ENCODE measurements at places on chromosomes 1 and 21.

GRCh38 chr1:214638459-214638807 is 35.4 kb downstream of the CENPF start:
- no peak for DNase-seq

- no peak for DNase-seq
These were observed 65.5 kb upstream of the PALMD start for GRCh38 chr1:99580451-99580850.

DNA sequence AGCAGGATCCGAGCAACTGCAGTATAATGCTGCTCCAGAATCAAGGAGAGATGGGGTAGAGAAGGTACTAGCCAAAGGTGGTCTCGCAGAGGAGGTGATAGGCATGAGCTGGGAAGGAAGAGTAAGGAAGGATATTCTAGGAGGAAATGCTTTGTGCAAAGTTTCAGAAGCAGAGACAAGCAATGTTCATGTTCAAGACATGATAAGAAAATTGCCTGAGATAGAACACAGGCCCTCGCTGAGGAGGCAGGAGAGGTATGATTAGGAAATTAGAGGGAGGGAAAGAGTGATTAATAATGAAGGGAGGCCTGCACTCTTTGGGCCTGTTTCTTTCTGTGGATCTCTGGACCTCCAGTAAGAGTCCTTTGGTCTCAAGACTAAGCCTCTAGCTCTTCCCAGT is 12.9 kb upstream of the ETV3 start:
- DNase-seq, result no peak

GRCh38 chr21:14120091-14120734 is 90.5 kb downstream of the LIPI start:
- no peak for DNase-seq

DNA sequence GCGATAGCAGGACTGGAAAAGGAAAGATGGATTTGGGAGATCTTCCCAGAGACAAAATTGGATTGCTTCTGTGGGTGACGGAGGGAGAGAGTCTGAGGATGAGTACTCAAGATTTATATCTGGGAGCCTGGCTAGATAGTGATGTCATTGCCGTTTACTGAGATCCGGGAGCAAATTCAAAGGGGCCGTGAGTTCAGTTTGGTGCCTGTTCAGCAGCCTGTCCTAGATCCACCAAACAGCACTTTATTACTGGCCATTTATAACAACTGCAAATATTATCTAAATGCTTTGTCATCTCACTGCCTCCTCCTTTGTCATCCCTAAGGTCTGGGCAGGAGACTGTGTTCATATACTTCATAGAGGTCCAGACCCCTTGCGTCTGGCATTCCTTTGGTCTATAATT is 29.2 kb downstream of the MAPKAPK2 start:
- no peak for DNase-seq

GRCh38 chr1:29498126-29499103 is 262.1 kb downstream of the PTPRU start:
- no peak for DNase-seq

DNA sequence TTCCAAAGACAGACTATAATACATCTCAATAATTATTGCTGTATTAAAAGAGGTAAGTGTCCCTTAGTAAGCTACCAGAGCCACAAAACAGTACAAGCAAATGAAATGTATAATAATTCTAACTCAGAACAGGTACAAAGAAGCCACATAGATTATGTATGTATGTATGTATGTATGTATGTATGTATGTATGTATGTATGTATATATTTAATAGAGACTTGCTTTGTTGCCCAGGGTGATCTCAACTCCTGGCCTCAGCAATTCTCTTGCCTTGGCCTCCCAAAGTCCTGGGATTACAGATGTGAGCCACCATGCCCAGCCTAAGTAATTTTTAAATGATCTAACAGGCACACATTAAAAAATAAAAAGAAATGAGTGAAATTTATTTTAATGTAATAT is 86.9 kb downstream of the EPS15 start:
- no peak for DNase-seq

DNA sequence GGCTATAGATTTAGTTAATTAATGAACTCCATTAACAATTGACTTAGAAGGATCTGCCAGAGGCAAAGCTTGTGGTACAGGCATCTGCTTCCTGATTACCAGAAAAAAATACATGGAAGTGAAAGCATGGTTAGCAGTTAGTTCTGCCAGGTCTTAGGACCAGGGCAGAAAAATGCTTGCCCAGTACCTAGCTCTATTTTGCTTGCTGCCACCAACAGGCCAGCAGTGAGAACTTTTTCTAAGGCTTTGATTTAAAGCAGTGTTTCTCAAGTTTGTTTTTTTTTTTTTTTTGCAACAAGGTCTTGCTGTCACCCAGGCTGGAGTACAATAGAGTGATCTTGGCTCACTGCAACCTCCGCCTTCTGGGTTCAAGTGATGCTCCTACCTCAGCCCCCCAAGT is 16.4 kb upstream of the MTF1 start:
- DNase-seq, result no peak

DNA sequence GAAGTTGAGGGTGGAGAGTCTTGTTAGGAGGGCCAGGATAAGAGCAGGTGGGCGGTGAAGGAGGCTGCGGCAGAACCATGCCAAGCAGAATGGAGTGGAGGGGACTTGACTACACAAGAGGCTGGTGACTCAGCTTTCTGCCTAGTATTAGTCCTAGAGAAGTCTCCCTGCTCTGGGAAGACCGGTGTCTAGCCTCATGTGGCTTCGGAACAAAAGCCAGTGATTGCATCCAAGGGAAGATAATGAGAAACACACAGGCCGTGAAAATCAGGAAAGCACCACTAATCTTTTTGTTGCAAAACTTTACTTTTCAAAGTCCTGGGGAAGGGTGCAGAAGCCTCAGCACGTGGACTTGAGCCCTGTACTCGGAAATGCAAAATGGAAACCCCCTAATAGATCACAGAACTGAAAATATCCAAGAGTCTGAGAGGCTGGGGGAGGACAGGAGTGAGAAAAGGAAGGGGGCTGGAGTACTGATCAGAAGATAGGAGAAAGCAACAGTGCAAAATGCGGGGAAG is 31.4 kb downstream of the DDR2 start:
- DNase-seq, result no peak

DNA sequence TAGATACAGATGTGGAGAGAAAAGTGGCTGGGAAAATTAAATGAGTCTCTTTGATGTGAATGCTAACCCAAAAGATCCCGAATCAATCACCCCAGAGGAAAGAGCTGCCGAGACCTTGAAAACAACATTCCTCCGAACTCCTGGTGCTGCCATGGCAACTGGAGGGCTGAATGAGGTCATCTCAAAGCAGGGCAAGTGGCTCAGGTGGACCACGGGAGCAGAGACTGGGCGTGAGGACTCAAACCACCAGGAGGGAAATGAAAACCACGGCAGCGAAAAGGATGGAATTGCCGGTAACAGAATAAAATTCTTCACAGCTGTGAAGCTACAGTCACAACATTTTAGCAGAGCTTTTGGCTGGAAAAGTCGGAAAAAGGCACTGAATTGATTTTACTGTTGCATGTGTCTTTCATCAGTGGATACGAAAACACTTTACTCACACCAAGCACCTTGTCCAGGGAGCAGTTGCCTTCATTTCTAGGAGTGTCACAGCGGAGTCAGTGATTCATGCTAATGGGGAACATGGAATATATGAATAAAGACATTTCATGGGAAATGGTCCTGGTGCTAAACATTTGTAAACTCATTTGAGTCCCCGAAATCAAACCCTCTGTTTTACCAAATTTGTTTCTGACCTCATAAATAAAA is 23.2 kb upstream of the BECN2 start:
- DNase-seq, result no peak

- no peak for DNase-seq
These were observed 11.9 kb upstream of the CBR3 start for GRCh38 chr21:36122977-36123376.
